ENCODE measurements at places on chromosomes 1 and 21.

- no peak for DNase-seq
Measured at GRCh38 chr21:37849506-37850102, 66.7 kb downstream of the KCNJ6 start.

GRCh38 chr1:227890451-227891222 is 57.1 kb downstream of the WNT9A start:
- no peak for DNase-seq

GRCh38 chr1:94895518-94895917 is 31.4 kb downstream of the CNN3 start:
- DNase-seq: no peak

GRCh38 chr1:169692756-169693460 is 18.5 kb downstream of the SELL start:
- no peak for DNase-seq

- DNase-seq: no peak
Measured at GRCh38 chr1:197674286-197674685, 101.0 kb downstream of the DENND1B start.

- no peak for DNase-seq
Measured at GRCh38 chr1:159113596-159114433, 37.2 kb upstream of the AIM2 start.

GRCh38 chr1:225608014-225608796 is 44.7 kb downstream of the ENAH start:
- no peak for DNase-seq

GRCh38 chr1:107954126-107954525 is 10.9 kb downstream of the VAV3 start:
- no peak for DNase-seq

GRCh38 chr1:160799641-160800040 is 3.7 kb downstream of the LY9 start:
- DNase-seq: no peak

DNA sequence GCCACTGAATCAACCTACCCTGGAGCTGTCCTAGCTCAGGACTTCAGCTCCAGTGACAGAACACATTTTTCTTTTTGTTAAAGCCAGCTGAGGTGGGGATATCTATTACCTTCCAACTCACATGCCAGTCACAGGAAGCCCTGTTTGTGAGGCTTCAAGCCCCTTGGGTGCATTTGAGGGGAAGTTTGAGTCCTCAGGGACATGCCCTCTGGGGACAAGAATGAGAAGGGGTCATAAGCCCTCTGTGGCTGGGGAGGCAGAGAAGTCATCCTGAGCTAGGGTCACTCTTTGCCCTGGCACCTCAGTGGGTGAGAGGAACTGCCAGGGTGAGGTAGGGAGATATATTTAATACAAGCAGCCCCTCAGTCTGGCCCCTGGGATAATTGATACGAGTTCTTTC is 33.5 kb upstream of the CLDN14 start:
- no peak for DNase-seq

GRCh38 chr21:33402001-33402979 is 923 bp upstream of the IFNGR2 start:
- DNase-seq: no peak

- DNase-seq: no peak
Measured at GRCh38 chr1:161086457-161086856, 2.9 kb downstream of the NECTIN4 start.

DNA sequence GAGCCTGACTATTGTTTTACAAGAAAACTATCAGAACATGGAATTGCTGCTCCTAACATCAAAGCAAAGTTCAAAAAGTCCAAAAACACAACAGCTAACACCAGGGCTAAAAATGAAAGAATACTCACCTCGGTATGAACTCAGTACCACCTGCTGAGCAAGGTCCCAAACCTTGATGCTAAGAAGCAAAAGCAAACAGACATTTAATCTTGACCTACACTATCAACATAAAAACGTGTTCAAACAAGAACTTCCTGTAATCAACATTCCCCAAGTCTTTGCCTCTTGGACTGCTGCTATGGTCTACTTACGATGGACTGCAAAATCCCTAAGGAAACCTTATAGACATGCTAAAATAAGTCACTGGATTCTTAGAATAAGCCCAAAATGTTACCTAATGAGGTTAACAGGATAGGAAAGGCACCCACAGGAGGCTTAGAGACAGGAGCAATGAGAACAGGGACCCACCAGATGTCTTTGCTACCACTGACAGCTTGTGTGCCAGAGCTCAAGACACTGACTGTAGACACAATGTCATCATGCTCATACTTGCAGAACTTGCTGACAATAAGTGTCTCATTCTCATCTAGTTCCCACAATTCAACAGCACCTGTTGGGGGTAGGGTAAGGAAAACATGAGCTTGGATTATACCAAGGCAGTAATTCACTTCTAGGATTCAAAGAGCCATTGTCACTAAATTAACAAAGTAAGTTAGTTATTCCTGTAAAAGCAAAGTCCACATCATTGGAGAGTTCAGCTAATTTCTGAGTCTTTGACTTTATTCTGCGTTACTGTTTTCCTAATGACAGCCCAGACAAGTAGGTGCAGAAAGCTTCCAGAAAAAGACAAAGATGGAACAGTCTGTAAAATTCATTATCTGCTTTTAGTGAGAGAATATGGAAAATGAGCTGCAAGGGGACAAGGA is 1.8 kb downstream of the WDR77 start:
- no peak for DNase-seq

- no peak for DNase-seq
Measured at GRCh38 chr1:7677815-7678214, 93.3 kb upstream of the VAMP3 start.

DNA sequence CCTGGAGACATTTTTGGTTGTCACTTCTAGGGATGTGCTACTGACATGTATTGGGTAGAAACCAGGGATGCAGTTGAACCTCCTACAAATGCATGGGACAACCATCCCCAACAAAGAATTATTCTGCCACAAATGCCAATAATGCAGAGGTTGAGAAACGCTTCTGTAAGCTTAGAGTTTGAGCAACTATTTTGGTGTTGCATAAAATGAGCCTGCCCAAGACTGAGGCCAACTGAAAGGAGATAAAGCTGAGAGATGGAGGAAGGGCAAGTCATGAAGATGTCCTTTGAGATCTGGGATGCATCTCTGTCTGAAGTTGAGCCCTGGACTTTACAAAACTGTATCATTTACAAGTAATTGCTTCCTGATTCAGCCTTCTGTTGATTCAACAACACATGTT is 106.9 kb downstream of the KCNJ15 start:
- DNase-seq: no peak

- DNase-seq: no peak
Measured at GRCh38 chr1:66275083-66275482, 258.9 kb upstream of the SGIP1 start.

DNA sequence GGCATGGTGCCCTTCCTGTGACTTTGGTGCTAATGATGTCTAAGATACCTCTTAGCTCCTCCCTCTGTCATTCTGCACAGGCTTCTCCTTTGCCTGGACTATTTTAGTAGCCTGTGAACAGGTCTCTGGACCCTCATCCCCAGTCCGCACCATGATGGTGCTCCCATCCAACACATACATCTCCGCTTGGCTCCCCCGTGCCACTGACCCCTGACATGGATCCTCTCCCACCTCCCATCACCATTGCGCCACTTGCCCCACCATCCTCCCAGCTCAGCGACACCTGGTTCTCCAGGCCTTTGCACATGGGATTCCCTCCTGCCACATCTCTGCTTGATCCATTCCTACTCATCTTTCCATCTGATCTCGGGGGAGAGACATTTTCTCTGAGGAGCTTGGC is 33.9 kb downstream of the RUNX3 start:
- DNase-seq: no peak

DNA sequence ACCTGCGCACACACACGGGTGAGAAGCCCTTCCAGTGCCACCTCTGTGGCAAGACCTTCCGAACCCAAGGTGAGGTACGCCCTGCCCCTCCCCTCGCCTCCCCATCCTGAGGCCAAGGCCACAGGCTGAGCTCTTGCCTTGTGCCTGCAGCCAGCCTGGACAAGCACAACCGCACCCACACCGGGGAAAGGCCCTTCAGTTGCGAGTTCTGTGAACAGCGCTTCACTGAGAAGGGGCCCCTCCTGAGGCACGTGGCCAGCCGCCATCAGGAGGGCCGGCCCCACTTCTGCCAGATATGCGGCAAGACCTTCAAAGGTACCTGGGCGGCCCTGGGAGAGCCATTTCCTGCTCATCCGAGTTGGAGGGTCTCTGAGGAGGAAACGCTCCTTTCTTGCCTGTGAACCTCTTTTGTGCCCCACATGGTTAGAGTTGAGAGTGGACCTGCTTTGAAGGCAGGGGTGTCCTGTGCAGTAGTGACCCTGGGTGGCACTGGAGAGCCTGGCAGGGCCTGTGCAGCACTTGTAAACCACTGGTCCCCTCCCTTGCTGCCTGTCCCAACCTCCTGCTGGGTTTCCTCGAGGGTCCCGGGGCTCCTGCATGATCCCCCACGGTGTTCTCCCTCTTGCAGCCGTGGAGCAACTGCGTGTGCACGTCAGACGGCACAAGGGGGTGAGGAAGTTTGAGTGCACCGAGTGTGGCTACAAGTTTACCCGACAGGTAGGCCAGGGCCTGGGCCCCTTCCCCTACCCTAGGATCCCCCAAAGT is 8.5 kb downstream of the ZBTB48 start:
- DNase-seq: no peak

DNA sequence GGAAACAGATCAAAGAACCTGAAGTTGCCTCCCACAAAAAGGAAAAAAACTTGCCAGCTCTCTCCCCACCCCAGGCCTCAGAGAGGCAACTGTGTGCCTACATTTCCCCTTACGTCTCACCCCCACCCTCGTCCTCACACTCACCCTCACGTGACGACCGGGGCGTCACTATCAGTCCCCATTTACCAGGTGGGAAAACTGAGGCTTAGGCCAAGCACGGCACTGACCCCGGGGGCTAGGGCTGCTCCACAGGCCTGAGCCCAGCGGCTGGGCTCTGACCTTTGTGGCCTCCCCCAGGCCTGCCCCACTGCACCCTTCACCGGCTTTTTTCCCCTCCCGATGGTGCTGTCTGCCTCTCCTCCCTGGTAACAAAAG is 51.5 kb upstream of the RUNX3 start:
- no peak for DNase-seq

DNA sequence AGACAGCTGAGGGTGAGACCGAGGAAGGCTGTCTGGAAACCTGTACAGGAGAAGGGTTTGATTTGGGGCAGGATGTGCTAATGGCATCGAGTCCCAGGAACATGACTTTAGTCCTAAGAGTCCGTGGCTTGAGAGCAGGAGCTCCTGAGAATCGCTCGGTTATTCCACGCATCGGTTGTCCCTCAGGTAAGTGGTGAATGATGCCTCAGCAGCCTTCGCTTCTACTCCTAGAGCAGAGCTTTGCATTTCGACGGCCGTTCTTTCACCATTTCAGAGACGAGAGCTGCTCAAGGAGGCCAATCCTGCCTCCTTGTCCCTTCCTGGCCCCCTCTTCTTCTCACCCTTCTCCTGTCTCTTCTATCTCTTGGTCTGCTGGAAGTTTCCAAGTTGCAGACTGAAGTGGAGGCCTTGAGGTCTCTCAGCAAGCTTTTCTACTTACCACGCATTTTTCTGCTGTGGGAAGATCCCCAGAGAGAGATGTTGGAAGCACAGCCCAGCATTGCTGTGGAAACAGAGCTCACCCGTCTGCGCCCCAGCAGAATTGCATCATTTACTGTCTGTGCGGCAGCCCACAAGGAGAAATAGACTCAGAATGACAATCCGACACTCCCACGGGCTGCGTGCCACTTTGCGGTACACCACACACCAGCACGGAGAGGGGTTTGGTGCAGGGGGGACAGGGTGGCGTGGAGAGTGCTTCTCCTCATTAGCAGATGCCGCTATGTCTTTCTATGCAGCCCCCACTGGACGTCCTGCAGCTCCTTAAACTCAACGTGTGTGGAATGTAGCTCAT is 270.7 kb upstream of the C1orf174 start:
- no peak for DNase-seq

- no peak for DNase-seq
Measured at GRCh38 chr1:77950873-77951272, 28.0 kb downstream of the FUBP1 start.

DNA sequence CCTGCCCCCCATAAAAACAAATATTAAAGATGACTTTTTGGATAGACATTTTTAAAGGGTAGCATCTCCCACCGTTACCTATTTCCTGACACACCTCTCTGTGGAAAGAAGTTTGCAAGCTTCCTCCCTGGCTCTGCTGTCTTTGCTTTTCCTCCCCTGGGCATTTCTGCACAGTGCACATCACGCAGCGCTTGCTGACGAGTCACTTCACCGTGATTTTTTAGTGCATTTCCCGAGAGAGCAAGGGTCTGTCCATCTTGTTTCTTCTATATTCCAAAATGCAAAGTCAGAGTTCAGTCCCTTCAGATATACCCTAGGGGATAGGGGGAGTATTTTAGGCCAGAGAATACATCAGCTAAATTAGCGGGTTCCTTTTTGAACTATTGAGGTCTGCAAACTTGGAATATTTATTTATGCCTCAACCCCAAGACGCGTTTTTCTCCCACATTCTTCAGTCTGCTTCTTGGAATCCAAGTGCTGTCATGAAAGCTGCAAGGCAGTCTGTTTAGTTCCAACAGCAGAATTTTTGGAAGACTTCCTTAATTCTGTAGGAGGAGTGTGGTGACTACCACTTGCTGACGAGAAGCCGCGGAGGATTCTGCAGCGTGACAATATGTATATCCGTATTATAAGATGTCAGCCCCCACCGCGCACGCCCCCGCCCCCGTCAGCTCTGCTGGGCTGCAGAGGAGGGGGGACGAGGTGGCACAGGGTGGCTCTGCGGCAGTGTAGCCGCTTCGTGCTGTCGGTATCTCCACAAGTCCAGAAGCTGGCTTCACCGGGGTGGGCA is 22.4 kb downstream of the SMYD2 start:
- DNase-seq: no peak

GRCh38 chr1:9119745-9120144 is 9.2 kb downstream of the GPR157 start:
- DNase-seq: no peak

DNA sequence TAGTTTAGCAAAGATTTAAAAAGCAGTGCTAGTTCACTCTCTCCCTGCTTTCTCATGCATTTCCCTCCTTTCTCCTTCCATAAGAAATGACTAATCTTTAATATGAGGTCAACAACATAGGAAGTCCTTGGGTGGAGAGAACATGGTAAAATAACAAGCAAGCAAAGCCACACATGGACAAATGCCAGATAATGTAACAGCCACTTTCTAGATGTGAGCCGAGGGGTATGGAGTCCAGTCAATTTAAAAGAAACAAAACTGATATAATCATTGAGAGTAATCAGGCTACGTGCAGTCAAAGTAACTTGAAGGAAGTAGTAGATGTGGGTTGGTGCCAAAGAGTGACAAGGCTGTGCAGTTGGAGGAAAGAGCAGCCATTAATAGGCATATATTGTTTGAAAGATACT is 69.6 kb downstream of the DUSP10 start:
- DNase-seq: no peak

GRCh38 chr1:1314678-1315335 is 6.4 kb downstream of the PUSL1 start:
- no peak for DNase-seq

DNA sequence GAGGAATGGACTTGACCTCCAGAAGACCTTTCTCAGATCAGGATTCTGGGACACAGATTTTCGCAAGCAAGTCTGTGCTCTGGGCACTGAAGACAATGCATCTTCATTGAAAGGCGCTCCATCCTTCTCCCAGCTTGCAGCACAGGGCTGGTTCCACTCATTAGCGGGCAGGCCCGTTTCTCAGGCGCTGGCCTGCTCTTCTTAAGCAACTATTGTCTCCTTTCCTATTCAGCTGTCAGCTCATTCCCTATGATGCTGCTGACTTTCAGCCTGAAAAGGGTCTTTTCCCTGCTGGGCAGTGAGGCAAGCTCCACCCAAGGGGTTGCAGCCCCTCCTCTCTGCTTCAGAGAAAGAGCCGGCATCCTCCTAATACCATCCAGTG is 91.9 kb upstream of the PLXNA2 start:
- no peak for DNase-seq
